Hematopoietic multipotent progenitor cell treated with erythropoietin and hydrocortisone succinate and interleukin-3 and kit ligand, for 6 days (in vitro differentiated cells): ENCODE measurements at places on chromosomes 3 and 15.

DNA sequence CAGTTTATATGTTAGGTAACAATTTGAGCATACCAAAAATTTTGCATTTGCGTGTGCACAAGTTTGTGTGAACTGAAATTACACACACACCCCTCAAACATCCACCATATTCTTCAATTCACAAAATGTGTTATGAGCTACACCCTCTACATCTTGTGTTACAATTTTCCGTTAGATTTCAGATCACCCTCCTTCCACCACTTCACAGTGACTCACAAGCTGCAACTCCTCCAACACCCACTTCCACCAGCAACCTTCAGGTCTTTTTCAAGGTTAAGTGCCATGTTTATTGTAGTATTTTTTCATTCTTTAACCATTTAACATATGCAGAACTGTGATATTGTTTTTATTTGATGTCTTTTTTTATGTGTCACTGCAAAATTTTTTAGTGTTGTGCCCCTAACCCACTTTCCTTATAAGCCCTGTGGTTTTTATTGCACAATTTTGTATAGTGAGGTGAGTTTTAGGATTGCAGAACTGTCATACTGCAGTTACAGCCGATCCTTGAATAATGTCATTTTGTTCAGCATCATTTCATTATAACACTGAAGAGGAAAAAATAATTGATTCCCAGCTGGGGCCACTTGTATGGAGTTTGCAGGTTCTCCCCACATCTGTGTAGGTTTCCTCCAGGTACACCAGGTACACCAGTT is 148.9 kb downstream of the PLCL2 start:
- peak; percentile 30 for DNase-seq

DNA sequence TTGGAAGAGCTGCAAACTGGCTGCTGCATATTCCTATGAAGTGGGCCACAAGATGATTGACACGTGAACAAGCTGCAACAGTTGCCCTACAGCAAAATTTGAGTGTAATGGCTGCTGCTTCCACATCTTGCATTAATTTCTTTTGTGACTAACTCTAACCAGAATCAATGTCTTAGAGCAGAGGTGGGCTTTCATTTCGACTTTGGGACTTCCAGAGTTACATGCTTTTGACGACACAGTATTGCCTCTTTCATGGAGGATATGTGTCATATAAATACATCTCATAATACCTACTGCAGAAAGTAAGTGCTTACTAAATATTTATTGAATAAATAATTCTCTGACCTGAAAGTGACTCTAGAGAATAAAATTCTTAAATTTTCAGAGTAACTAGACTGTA is 340.7 kb upstream of the KCNH8 start:
- no peak for DNase-seq

GRCh38 chr3:44058022-44058867 is 183.4 kb upstream of the TOPAZ1 start:
- DNase-seq, result no peak

GRCh38 chr3:32685543-32686185 is 676 bp downstream of the CNOT10 start:
- DNase-seq, result peak; percentile 48

GRCh38 chr3:8278448-8278847 is 223.2 kb upstream of the LMCD1 start:
- peak; percentile 2 for DNase-seq

GRCh38 chr3:50825841-50826240 is 151.1 kb downstream of the DOCK3 start:
- no peak for DNase-seq

GRCh38 chr3:72065236-72065635 is 280.3 kb upstream of the PROK2 start:
- no peak for DNase-seq

- no peak for DNase-seq
Observed at GRCh38 chr15:96051598-96051997, 278.9 kb upstream of the NR2F2 start.

DNA sequence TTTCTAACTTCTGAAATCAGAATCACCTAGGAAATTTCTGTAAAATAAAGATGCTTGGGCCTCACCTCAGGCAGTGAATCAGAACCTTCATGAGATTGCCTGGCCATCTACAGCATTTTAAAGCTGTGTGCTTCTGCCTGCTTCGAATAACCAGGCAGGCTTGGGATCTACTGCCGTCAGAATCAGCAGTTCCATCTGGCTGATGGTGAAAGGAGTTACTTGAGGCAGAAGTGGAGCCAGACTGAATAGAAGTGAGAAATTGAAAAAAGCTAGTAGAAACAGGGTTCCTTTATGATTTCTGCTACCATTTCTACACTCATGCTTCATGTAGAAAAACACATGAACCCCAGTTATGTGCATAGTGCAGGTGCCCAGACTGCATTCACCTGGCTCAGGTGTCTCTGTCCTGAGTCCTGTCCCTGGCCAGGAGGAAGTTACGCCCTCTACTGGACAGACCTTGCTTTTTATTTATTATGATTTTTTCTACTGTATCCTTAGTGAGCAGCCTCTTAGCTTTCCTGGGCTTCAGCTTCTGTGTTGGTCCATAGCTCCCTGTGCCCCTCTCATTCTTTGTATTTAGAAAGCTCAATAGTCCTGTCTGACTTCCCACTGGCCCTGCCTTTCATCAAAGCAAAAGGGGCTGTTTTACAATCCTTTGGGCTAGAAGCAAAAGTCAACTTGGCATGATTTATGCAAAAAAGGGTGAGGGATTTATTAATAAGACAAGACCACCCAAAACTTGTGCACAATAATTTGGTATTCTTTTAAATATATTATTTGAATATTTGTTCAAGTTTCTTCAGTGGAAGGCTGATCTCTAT is 200.8 kb upstream of the GOLGA6L4 start:
- peak; percentile 18 for DNase-seq

- no peak for DNase-seq
Observed at GRCh38 chr3:195537995-195538394, 5.1 kb downstream of the PPP1R2 start.
